Type B pancreatic cell (in vitro differentiated cells): ENCODE measurements at places on chromosomes 16 and 17.

DNA sequence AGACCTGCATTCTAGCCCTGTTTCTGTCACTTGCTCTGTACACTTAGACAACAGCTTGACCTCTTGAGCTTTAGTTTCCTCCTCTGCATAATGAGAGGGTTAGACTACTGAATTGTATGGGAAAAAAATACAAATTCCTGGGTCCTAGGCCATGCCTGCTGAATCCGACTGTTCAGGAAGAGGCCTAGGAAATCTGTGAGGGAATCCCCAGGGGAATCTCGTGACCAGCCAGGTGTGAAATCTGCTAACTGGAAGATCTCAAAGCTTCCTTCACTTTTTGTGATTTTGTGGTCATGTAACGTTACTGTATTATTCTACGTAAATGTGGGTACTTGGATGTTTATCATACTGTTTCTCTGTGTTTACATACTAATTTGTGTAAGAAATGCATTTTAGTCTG is 58.2 kb downstream of the CYLD start:
- DNase-seq, result no peak

- DNase-seq, result no peak
These were observed 5.6 kb downstream of the CD19 start for GRCh38 chr16:28937222-28937876.

- no peak for DNase-seq
These were observed 168.9 kb downstream of the SHISA9 start for GRCh38 chr16:13070268-13070667.

GRCh38 chr17:29595107-29595942 is 2.4 kb downstream of the ANKRD13B start:
- no peak for DNase-seq

- no peak for DNase-seq
These were observed 88.8 kb downstream of the LITAF start for GRCh38 chr16:11497851-11498289.

DNA sequence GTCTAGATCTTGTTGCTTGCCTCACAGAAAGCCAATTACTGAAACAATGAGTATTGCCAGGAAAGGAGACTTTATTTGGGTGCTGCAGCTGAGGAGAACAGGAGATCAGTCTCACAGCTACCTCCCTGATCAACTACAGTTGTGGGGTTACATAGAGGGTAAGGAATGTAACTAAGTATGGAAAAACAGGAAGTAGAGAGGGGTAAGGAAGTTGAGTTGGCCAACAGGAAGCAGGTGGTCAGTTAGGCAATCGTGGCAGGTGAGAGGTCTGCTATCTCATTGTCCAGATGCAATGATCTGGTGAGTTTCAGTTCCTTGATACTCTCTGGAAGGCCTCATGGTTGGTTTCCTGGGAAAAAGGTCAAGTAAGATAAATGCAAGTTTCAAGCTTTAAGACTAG is 333.1 kb upstream of the GOT2 start:
- DNase-seq, result no peak

DNA sequence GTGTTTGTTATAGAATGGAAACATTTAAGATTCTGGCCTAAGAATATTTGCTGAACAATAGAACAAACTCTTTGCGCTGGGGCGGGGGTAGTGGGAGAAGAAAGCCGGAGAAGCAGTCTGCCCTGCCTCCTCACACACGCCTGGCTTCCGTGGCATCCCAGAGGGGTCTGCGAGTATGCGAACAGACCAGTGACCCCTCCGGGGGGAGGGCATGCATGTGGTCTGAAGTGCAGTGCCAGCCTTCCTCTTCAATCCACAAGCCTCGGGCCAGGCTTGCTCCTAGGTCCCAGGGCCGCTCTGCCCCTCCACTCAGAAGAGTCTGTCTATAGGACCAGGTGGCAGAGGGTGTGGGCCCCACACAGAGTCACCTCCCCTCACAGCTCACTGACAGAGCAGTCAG is 14.1 kb upstream of the IGFALS start:
- DNase-seq, result no peak

GRCh38 chr17:71505200-71505599 is 615.6 kb upstream of the SOX9 start:
- no peak for DNase-seq

DNA sequence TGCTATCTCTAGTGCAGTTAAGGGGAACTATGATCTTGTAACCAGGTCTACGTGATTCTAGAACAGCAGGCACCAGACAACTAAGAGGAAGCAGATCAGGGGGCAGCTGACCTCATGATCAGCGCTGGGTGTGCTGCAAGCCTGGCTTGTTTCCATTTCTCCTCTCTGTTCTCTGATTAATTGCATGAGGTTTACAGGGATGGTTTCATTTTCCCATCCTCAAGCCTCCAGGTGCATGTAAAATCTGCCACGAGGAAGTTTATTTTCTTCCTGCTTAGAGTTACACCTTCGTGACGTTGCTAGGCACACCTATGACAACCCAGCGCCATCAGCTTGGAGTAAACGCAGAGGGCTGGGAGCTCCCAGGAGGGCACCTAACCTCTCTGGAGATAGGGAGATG is 4.3 kb upstream of the NUPR1 start:
- no peak for DNase-seq

- DNase-seq, result no peak
These were observed 494.1 kb downstream of the CDH11 start for GRCh38 chr16:64627781-64628180.

DNA sequence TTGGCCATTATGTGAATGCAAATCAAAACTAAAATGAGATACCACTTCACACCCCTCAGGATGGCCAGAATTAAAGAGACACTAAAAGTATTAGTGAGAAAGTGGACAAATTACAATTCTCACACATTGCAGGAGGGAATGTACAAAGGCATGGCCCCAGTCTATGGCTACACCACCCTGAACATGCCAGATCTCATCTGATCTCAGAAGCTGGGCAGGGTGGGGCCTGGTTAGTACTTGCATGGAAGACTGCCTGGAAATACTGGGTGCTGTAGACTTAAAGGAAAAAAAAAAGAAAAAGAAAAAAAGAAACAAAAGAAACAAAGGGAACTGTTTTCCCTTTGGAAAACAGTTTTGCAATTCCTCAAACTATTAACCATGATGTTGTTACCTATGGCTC is 97.0 kb upstream of the RBL2 start:
- no peak for DNase-seq

- DNase-seq, result no peak
These were observed 5.0 kb downstream of the ARHGEF15 start for GRCh38 chr17:8314797-8315763.

DNA sequence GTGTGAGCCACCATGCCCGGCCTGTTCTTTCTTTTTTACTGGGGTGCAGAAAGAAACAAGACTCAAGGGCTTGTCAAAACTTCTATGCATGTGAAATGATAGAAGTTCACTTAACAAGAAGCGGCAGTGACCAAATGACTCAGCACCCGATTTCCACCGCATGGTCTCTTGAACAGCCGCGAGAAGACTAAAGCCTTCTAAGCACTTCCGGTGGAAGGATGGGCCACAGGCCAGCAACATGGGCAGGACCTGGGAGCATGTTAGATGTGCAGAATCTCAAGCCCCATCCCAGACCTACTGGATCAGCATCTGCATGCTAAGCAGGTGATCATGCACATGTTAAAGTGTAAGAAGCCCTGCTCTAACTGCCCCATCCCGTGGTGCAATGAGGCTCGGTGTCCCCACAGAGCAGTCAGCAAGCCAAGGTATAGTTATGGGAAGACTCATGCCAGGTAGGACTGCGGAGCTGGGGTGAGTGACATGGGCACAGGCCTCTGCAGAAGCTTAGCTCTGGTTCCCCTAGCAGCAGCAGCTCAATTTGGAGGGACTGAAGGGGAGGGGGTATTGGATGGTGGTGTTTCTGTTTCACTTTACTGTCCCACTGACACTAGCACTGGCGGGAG is 88.5 kb upstream of the HNF1B start:
- no peak for DNase-seq

GRCh38 chr17:9982159-9982558 is 77.1 kb upstream of the RCVRN start:
- no peak for DNase-seq

DNA sequence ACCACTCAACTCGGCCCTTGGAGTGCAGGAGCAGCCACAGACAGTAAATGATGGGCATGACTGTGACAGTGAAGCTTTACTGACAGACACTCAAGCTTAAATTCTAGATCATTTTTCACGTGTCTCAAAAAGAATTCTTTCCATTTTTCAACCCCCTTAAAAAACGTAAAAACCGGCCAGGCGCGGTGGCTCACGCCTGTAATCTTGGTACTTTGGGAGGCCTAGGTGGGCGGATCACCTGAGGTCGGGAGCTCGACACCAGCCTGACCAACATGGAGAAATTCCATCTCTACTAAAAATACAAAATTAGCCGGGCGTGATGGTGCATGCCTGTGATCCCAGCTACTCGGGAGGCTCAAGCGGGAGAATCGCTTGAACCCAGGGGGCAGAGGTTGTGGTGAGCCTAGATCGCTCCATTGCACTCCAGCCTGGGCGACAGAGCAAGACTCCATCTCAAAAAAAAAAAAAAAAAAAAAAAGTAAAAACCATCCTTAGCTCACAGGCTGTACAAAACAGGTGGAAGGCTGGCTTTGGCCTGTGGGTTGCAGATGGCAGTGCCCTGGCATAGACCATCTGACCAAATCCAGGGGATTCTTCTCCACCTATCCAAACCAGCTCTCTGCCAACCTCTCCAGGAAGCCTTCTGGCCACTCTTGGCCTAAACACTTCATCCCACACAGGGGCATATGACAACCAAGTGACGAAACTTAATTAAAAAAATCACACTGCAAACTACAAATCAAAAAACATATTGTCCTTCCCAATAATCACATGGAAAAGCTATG is 18.3 kb downstream of the TBC1D16 start:
- DNase-seq, result no peak

- no peak for DNase-seq
These were observed 21.1 kb upstream of the SPATA32 start for GRCh38 chr17:45282683-45283644.

GRCh38 chr17:65560628-65561451 is 608 bp downstream of the AXIN2 start:
- DNase-seq, result peak; percentile 92

GRCh38 chr17:57746221-57746620 is 1.1 kb upstream of the CCDC182 start:
- no peak for DNase-seq

DNA sequence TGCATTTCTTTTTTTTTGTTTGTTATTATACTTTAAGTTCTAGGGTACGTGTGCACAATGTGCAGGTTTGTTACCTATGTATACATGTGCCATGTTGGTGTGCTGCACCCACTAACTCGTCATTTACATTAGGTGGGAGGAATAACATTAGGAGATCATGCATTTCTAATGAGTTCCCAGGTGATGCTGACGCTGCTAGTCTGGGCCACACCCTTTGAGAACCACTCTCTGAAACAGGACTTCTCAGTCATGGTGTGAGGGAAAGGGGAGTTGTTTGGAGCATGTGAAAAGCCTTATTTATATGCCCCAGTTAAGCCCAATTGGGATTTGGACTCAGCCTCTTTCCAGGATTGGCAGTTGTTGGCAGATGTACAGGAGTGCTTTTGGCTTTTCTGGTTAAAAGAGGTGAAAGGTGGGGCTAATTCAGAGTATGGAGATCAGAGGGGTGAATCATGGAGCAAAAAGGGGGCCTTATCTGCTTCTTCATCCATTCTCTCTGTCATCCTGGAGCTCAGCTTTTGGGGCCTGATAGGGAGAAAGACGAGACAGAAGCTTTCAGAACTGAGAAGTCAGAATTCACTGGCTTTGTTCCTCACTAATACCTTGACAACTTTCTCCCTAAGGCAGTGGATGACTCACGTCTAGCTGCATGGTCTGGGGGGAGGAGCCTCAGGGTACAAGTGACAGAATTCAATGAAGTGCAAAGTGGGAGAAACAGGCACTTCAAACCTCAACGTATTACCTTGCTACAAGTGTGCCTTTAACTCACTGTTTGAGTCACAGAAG is 180.0 kb upstream of the CACNG3 start:
- DNase-seq, result peak; percentile 8

GRCh38 chr17:27105636-27106035 is 188.3 kb upstream of the WSB1 start:
- DNase-seq, result no peak

GRCh38 chr17:57732062-57732461 is 13.0 kb downstream of the CCDC182 start:
- no peak for DNase-seq

GRCh38 chr17:73261952-73262675 is 434 bp upstream of the CPSF4L start:
- no peak for DNase-seq

DNA sequence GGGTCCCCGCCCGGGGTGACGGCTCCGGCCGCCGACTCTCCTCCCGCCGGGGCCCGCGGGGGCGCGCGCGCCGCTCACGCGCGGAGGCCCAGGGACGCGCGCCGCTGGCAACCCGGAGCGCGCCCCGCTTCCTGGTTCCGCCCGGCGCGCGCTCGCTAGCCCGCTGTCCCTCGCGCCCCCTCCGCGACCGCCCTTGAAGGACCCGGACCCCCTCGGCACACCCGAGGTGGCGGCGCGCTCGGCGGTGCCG is at the start of gene STAT5B:
STAT5B (minus strand) TSS at position 33 of the 250 bp plus-strand sequence. CDS start 44,264 bp downstream, outside the sequence.
- no peak for DNase-seq

DNA sequence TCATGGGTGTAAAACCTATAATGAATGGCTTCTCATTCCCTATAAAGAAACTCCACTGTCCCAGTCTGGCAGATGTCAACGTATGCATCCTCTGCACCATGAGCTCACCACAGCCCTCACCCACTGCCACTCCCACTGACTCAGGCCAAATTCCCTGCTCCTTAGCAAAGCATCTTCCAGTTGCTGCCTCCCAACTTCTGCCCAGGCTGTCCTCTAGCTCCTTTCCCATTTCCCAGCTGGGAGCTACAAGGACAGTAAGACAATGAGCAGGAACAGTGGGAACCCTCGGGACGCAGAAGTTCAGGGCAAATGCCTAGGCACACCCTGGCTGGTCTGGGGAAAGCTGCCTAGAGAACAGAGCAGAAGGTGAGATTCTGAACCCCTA is 9.1 kb upstream of the THAP11 start:
- DNase-seq, result no peak

DNA sequence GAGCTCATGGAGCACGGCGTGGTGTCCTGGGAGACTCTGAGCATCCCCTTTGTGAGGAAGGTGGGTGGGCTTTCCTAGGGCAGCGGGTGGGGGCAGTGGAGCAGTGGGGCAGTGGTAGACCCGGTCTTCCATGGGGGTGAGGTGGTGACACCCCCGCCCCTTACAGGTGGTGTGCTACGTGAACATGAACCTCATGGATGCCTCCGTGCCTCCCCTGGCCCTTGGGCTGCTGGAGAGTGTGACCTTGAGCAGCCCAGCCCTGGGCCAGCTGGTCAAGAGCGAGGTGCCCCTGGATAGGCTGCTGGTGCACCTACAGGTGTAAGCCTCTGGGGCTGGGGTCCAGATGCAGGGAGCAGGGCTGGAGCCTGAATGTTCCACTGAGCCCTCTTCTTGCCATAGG is 1.6 kb downstream of the ELMO3 start:
- DNase-seq, result no peak

- no peak for DNase-seq
These were observed 71.6 kb downstream of the MAP2K6 start for GRCh38 chr17:69485901-69486643.
